Astrocyte of the spinal cord (primary cell): ENCODE measurements at places on chromosomes 12 and 14.

DNA sequence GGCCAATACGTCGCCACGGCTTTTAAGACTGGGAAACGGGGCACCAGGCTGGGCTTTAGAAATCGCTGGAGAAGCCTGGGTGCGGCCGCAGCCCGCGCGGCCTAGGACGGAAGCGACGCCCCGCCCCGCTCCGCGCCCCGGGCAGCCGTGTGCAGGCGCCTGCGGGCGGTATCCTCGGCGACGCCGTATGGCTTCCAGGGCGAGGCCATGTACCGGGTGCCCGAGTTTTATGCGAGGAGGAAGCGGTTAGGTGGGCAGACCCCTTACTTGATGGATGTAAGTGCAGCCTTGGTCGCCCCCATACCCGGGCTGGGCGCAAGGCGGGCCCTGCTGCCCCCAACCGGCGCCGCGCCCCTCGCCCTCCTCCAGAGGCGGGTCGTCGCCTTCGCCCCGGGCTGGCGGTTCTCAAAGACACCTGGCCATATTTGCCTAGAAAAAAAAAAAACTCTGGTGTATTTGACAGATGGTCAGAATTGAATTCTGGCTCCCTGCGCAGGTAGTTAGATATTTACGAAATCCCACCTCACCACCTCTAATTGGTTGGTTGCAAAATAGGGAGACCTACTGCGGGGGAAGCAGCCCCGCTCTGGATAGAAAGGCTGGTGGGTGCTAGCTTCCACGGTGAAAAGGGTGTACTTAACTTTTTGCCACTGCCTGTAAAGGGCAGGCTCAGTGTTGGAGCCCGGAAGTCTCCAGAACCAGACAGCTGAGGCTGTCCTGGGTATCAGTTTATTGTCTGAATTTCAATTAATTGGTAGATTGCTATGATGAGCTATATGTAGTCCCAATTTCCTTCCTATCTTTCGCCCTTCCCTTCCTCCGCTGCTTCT is at the start of gene PPP1R36:
Gene PPP1R36 (plus strand): TSS at position 171 of the 830 bp plus-strand sequence. CDS start 37 bp downstream, at position 208.
- DNase-seq = no peak

GRCh38 chr12:49923035-49923644 is 19.4 kb upstream of the FAIM2 start:
- DNase-seq = no peak

DNA sequence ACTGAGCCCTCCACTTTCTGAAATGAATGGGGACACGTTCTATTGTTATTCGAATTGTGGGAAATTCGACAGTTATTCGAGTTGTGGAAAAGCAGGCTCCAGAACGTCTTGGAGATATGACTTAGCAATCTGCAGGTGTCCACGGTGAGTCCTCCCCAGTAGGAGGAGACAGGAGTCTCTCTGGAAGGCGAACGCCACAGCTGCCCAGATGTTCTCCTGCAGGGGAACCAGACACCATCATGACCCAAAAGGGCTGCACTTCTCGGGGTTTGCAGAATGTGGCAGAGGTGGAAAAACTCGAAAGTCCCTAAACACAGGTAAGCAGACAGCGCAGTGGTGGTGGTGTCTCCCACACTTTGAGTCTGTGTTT is 363.6 kb upstream of the SFSWAP start:
- no peak for DNase-seq

DNA sequence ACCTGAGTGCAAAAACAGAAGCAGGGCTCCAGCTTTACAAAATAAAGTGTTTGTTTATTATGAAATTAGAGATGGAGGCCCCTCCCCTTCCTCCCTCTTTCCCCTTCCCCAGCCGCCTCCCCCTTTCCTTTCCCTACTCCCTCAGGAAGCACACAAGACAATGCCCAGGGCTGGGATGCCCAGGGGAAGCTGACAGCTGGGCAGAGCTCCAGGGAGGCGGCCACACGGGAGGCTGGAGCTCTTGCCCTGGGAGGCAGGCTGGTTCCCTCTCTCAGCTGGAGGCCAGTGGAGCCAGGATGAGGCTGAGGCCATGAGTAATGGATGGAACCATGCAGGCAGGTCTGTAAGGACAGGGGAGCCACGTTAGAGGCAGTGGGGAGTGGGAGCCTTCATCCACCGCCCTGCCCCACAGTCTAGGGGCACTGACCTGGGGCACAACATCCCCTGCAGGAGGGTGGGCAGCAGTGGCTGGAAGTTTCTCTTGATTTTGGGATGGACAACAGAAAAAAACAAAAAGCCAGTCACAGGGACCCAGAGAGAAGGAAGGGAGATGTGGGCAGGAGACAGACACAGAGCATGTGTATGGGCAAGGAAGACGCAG is 5.1 kb downstream of the PSMB11 start:
- DNase-seq = no peak

DNA sequence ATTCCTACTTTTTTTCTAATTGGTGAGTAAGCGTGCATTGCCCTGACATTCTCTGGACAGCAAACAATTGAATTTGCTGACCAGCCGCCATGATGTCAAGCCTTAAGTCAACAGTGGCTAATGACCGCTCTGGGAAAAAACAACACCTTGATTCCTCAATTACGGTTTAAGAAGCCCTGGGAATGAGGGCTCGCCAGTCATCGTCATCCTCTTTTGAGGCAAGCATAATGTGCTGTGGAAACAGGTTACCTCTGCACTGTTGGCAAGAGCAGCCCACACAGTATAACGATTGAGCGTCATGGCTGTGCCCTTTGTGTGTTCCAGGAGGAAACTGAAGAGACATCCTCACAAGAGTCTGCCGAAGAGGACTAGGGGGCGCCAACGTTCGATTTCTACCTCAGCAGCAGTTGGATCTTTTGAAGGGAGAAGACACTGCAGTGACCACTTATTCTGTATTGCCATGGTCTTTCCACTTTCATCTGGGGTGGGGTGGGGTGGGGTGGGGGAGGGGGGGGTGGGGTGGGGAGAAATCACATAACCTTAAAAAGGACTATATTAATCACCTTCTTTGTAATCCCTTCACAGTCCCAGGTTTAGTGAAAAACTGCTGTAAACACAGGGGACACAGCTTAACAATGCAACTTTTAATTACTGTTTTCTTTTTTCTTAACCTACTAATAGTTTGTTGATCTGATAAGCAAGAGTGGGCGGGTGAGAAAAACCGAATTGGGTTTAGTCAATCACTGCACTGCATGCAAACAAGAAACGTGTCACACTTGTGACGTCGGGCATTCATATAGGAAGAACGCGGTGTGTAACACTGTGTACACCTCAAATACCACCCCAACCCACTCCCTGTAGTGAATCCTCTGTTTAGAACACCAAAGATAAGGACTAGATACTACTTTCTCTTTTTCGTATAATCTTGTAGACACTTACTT is 138.9 kb downstream of the HMGA2 start:
- peak; percentile 75 for DNase-seq

DNA sequence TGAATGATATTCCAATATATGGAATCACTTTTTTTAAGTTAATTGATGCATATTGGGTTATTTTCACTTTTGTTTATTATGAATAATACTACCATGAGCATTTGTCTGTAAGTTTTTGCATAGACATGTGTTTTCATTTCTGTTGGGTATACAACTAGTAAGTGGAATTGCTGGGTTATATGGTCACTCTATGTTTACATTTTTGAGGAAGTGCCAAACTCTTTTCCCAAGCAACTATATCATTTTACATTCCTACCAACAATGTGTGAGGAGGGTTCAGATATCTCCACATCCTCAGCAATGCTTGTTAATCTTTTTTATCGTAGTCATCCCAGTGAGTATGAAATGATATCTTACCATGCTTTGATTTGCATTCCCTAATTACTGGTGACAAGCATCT is 64.0 kb downstream of the MON2 start:
- DNase-seq = peak; percentile 51

DNA sequence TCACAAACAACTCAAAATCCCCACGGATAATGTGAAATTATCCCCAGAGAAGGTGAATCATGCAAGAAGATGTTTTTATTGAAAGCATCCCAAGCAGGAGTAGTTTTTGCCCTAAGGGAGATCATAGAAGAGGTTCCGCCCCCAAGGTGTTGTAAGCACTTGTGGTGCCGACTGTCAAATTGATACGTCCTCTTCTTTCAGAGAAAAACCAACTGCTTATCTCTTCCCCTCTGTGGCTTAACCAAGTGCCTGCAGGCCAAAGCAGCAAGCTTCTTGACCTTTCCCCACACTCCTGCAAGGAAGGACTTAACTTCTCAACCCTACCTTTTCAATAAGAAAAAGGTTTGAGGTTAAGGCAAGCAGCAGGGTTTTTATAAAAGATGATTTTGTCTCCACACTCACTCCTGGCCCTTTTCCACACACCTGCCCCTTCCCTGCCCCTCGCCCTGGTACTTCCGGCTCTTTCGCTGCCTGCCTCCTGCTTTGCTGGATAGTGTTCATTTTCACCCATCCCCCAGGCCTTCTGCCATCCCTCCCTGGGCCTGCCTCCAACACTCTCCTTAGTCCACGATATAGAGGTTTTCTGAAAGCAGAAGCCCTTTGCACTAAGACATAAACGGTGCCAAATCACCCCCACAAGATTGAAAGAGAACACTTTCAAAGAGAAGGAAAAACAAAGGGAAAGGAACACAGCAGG is 114.5 kb downstream of the EGLN3 start:
- DNase-seq = no peak

DNA sequence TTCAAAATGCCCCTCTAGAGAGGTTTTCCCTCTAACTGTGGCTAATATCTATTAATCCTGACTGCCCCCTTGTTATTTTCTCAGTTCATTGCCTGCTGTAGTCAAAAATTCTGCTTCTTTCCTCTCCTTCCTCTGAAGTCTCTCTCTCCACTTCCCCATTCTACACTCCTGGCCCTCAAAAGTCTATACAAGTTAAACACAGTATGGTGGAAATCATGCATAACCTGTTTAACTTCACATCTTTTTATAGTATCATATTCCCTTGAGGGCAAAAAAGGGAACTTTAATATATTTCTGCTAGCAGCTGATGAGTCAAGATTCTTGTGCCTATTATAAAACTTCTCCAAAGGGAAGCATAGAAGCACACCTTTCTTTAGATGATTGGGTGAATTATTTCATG is 16.7 kb downstream of the GRIP1 start:
- DNase-seq = no peak
